Diencephalon (tissue), 1 donor: ENCODE measurements at places on chromosomes 5 and 9. TPM values are rescaled to one million over a fixed set of nuclear protein-coding genes. Genes with fewer than 3 reads are reported as not detected.

CPEB4 gene
- 109 TPM for total RNA-seq

ROR2 gene
- total RNA-seq = 2.3 TPM

TRIM23 gene
- total RNA-seq = 87.2 TPM

PTGS1 gene
- 1.4 TPM for total RNA-seq

KIF27 gene
- total RNA-seq = 17.5 TPM

SPOCK1 gene
- 53.3 TPM for total RNA-seq

TMEM252 gene
- total RNA-seq = not detected

RPL37 gene
- total RNA-seq = 822 TPM

PCDHGC3 gene
- total RNA-seq = 69.0 TPM

CA9 gene
- total RNA-seq = 1.2 TPM

CKMT2 gene
- 4.2 TPM for total RNA-seq

GKAP1 gene
- 18.5 TPM for total RNA-seq

CFAP157 gene
- total RNA-seq = 3.0 TPM

NR2F1 gene
- total RNA-seq = 115 TPM

ZFR gene
- 148 TPM for total RNA-seq

PCA3 gene
- total RNA-seq = 1.4 TPM

IL7R gene
- total RNA-seq = 0.46 TPM

GLRA1 gene
- total RNA-seq = 5.5 TPM

AHRR gene
- 1.6 TPM for total RNA-seq

GNA14 gene
- 1.4 TPM for total RNA-seq

FASTKD3 gene
- total RNA-seq = 15.7 TPM

SYK gene
- total RNA-seq = 4.2 TPM

CD180 gene
- total RNA-seq = 1.2 TPM

MORN5 gene
- 7.8 TPM for total RNA-seq

DAPK1 gene
- 76.8 TPM for total RNA-seq

GAS1 gene
- total RNA-seq = 9.9 TPM

CYLC2 gene
- not detected for total RNA-seq

TCF7 gene
- total RNA-seq = 0.92 TPM

ARL14EPL gene
- not detected for total RNA-seq

POMT1 gene
- total RNA-seq = 48.7 TPM

PRSS3 gene
- 5.3 TPM for total RNA-seq

DTWD2 gene
- 15.5 TPM for total RNA-seq

FAM81B gene
- total RNA-seq = 14.8 TPM

FAM169A gene
- 126 TPM for total RNA-seq

PLAC8L1 gene
- total RNA-seq = 0.69 TPM

GHR gene
- 6.0 TPM for total RNA-seq

CBY3 gene
- total RNA-seq = 0.46 TPM

F2RL1 gene
- total RNA-seq = 3.0 TPM

CDX1 gene
- not detected for total RNA-seq

PTGES gene
- 9.5 TPM for total RNA-seq

FAT2 gene
- 7.2 TPM for total RNA-seq

ADRA1B gene
- 6.9 TPM for total RNA-seq

CDH9 gene
- total RNA-seq = 57.4 TPM

F2RL2 gene
- total RNA-seq = 1.2 TPM

CENPK gene
- 12.0 TPM for total RNA-seq

NUTM2F gene
- not detected for total RNA-seq

CTNND2 gene
- 99.7 TPM for total RNA-seq

GPX8 gene
- 4.2 TPM for total RNA-seq
